Left cardiac atrium (tissue), 4 donors: ENCODE measurements at places on chromosomes 5 and 9.

GRCh38 chr9:94948567-94949235 is 222.2 kb downstream of the AOPEP start:
- no peak for DNase-seq

GRCh38 chr9:81558091-81558830 is 131.1 kb downstream of the TLE1 start:
- DNase-seq = no peak

DNA sequence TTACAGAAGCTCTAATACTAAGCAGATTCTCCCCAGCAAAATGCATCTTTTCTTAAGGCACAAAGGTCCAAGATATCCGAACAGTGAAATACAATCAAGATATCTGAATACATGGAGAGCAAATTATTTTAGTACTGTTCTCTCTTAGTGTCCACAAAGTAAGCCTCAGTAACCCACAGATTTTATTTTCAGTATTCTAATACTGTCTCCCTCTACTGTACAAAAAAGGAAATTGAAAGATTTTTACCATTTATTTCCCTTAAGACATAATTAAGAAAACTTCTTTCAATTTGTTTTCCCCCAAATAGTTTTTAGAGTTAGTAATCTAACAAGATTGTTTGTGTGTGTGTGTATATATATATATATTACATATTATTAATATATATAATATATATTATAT is 24.7 kb upstream of the NOL6 start:
- no peak for DNase-seq

GRCh38 chr5:119630752-119631440 is 1.5 kb downstream of the FAM170A start:
- DNase-seq = no peak

DNA sequence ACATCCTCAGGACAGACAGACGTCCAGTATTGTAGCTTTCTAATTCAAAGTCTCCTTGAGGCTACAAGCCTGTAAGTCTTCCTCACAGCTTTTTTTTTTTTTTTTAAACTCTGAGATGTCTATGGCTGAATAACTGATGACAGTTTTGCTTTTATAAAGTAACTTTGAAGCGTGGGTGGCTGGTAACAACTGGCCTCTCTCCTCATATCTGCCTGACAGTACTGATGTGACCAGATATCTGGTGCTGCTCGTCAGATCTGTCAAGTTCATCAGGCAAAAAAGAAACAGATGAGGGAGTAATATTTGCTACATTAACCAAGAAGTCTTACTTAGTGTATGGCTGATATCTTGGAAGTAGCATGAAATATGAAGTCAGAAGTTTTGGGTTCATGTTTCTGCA is 72.6 kb downstream of the GDNF start:
- DNase-seq = no peak

DNA sequence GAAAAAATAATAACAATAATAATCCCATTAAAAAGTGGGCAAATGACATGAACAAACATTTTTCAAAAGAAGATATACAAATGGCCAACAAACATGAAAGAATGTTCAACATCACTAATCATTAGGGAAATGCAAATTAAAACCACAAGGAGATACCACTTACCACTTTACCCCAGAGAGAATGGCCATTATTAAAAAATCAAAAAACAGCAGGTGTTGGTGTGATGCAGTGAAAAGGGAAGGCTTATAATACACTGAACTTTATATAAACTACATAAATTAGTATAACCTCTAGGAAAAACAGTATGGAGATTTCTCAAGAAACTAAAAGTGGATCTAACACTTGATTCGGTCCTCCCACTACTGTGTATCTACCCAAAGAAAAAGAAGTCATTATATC is 81.9 kb downstream of the DROSHA start:
- no peak for DNase-seq

DNA sequence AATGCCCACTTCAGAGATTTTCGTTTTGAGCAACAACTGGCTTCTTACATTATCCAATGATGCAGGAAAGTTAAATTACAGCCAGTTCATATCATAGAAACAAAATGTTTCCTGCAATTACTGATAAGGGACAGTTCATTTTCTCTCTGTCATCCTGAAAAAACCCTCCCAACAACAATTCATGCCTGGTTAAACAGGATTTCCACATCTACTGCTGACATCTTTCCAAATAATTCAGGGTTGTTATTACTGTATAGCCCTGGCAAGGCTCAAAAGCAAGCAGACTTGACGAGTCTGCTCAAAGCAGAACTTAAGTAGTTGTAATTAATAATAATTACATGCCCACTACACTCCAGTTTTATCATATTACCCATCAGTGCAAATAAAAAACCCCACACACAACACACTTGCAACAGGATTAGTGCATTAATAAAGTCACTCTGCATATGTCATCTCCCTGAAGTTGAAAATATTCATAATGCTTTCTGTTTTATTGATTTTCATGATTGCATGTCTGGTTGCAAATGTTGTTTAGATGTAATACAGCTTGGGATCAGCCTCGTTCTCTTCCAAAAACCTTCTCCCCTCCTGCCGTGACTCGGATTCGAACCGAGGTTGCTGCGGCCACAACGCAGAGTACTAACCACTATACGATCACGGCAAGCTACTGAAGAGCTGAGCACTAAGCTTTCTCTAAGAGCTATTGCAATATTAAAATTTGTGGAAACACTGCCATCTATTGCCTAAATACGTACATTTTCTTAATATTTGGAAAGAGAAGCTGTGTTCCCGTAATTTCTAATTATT is 119.6 kb upstream of the NFIB start:
- peak; percentile 22 for DNase-seq

DNA sequence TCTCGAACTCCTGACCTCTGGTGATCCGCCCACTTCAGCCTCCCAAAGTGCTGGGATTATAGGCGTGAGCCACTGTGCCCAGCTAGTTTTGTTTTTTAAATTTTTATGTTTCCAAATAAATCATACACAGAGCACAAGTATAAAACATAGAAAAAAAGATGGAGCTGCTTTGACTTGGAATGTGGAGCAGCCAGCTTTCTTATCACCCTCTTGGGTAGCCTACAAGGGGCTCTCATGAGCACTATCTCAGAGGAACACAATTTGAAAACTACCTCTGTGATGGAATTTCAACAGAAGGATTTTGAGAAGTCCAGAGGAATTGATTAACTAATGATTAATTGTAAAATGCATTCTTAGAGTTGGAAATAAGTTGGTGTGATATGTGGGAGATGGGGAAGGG is 45.9 kb downstream of the NSD1 start:
- DNase-seq = no peak

GRCh38 chr9:91868732-91869391 is 81.2 kb downstream of the ROR2 start:
- no peak for DNase-seq

- no peak for DNase-seq
Observed at GRCh38 chr9:3608011-3608410, 82.2 kb upstream of the RFX3 start.

GRCh38 chr5:165397516-165397915 is 1892.1 kb downstream of the MAT2B start:
- no peak for DNase-seq

DNA sequence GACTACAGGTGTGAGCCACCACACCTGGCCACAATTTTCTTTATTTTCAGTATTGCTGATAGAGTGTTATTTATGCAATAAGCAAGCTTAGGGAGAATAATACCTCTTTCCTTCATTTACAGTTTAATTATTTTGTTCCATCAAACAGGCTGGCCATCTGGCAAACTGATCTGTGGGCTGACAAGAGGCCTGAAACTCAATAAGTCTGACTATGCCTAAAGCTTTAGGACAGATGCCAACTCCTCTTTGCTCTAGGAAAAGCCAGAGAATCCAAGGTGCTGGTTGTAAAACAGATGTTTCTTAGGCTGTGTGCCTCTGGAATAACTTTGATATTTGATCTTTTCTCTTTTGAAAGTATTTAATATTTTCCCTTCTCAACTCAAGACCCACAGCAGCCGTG is 98.4 kb downstream of the TARS1 start:
- DNase-seq = no peak

GRCh38 chr5:123398058-123398733 is 25.0 kb downstream of the CEP120 start:
- DNase-seq = no peak

- DNase-seq = no peak
Observed at GRCh38 chr5:141941779-141942178, 16.2 kb downstream of the PCDH12 start.

DNA sequence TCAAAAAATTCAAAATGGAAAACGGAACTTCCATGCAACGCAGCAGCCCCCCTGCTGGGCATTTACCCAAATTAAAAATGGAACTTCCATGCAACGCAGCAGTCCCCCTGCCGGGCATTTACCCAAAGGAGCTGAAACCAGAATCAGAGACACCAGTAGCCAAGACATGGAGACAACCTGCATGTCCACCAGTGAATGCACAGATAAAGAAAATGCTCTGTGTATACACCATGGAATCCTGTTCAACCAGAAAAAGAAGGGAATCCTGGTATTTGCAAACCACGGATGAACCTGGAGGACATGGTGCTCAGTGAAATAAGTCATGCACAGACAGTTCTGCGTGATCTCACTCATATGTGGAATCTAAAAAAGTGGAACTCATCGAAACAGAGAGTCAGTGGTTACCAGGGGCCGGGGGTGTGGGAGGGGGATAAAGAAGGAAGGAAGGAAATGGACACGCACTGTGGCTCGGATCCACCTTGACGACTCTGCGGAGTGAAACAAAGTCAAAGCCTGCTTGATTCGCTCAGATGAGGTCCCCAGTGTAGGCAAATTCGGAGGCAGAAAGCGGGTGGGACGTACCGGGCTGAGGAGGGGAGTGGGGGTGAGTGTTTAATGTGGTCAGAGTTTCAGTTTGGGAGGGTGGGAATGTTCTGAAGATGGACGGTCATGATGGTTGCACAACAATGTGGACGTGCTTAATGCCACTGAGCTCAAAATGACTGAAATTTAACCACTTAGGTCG is 40.2 kb upstream of the EXOC3 start:
- DNase-seq = no peak

DNA sequence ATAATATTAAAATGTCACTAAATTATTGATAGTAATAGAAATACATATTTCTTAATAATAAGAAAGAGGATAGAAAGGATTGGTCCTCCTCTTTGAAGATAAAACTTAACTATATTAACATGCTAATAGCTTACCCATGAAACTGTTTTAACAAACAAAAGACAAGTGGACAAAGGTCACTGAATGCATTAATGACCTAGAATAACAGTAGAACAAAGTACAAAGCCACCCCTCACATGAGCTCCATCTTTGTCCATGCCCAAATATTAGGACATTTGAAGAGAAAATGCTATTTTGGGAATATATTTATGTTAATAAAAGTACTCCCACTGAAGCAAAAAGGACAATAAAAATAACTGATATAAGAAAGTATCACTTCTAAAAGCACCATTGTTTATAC is 34.1 kb upstream of the SLC22A5 start:
- no peak for DNase-seq

GRCh38 chr5:32753051-32753450 is 41.9 kb downstream of the NPR3 start:
- DNase-seq = no peak

- DNase-seq = no peak
Observed at GRCh38 chr9:15377625-15378540, 44.8 kb upstream of the SNAPC3 start.

GRCh38 chr5:82766206-82766605 is 311.0 kb downstream of the TMEM167A start:
- DNase-seq = no peak

- DNase-seq = no peak
Observed at GRCh38 chr5:112640546-112640945, 97.1 kb upstream of the APC start.

DNA sequence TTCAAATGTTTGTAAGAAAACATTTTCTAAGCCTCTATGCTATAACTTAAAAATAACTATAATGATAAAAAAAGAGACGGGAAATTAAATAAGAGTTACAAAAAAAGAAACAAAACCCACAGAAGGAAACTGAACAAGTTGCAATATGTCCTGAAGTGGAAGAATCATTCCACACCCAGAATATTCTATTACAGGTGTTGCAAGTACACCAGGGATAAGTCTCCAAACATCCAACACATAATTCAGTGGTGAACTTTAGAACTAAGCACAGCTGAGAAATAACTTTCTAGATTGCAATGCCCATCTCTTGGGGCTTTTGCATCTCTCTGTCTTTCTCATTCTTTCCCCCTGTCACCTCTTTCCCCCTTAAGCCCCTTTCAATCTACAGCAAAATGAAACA is 325.2 kb downstream of the BRINP1 start:
- DNase-seq = no peak

DNA sequence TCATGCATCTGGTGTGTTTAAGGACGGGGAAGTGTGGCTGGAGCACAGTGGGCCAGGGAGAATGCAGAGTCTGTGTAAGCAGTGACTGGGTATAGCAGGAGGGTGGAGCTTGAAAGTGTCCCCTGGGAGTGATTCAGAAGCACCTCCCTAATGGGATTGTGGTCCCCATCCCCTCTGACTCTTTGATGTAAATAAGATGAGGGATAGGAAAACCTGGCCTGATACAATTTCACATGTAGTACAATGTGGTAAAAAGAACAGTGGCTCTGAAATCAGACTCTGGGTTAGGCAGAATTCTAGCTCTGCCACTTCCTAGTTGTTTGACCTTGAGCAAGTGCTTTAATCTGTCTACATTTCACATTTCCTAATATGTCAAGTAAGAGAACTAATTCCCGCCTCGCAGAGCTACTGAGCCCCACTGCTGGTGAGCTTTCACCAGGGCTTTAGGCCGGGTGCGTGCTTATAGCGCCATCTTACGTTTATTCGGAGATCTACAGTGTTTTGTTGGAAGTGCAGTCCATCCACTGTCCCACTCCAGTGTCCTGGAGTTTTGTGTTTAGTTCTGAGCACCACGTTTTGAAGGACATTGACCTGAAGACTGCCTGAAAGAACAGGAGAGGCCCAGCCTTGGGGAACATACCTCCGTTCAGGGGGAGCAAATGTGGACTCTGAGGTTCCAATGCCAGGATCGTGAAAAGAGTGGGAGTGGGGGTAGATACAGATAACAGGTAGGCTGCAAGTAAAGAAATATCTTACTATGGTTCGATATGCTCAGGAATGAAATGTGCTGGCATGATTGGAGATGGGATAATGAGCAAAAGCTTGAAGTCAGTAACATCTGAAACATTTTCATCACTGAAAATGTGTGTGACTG is 51.2 kb upstream of the TESK1 start:
- peak; percentile 77 for DNase-seq

GRCh38 chr5:78845470-78845869 is 139.6 kb downstream of the ARSB start:
- DNase-seq = no peak

DNA sequence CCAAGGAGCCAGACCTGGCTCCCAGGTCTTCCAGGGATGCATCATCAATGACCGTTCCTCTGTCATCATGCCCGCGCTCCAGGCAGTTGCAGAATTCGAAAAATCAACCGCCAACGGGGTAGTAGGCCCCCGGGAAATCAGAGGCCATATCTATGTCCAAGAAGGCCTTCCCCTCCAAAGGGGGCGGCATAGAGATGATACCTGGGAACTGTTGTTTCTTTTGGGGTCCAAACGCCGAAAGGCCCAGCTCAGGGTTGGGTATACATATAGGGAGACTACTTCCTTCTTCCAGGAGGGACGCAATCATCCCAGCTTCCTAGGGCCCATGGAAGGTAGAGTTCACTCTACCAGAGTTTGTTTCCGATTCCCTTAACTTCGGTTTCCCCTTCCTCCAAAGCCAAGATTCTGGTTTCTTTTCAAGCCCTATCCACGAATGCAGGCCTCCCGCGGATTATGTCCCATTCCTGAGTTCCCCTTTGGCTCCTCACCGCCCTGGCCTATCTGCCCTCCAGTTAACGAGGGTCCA is 754 bp downstream of the DCAF12 start:
- no peak for DNase-seq

- DNase-seq = no peak
Observed at GRCh38 chr5:95261437-95262175, 23.3 kb downstream of the MCTP1 start.

- DNase-seq = no peak
Observed at GRCh38 chr5:157924931-157925729, 66.2 kb upstream of the CLINT1 start.
